RPMI7951 (cell line): ENCODE measurements at places on chromosomes 2 and 18. TPM values are rescaled to one million over a fixed set of nuclear protein-coding genes. Genes with fewer than 3 reads are reported as not detected.

SPHKAP gene
- not detected in 2 replicates for total RNA-seq

IL1RN gene
- total RNA-seq = 0.48 TPM in 1 of 2 replicates, not detected in the other

NAGK gene
- 97.0 and 121 TPM in 2 replicates for total RNA-seq

FHOD3 gene
- 13.7 and 15.1 TPM in 2 replicates for total RNA-seq

RAB6C gene
- not detected in 2 replicates for total RNA-seq

CPS1 gene
- 46.0 and 49.3 TPM in 2 replicates for total RNA-seq

RFX8 gene
- total RNA-seq = 9.3 and 10.8 TPM in 2 replicates

G6PC2 gene
- not detected in 2 replicates for total RNA-seq

CPLX4 gene
- total RNA-seq = not detected in 2 replicates

FAM117B gene
- 1.2 and 1.9 TPM in 2 replicates for total RNA-seq

KCNG2 gene
- total RNA-seq = not detected in 2 replicates

TWIST2 gene
- 94.9 and 102 TPM in 2 replicates for total RNA-seq

TMEM247 gene
- not detected in 2 replicates for total RNA-seq

RESP18 gene
- total RNA-seq = not detected in 2 replicates

FOSL2 gene
- total RNA-seq = 44.5 and 44.8 TPM in 2 replicates

TDRD15 gene
- total RNA-seq = not detected in 2 replicates

CSRNP3 gene
- not detected in 2 replicates for total RNA-seq

SPDYA gene
- 0.20 and 0.60 TPM in 2 replicates for total RNA-seq

SCN1A gene
- total RNA-seq = not detected in 2 replicates

PKP4 gene
- 33.0 and 33.5 TPM in 2 replicates for total RNA-seq

MC4R gene
- total RNA-seq = not detected in 2 replicates

FMNL2 gene
- 41.3 and 51.7 TPM in 2 replicates for total RNA-seq

DSG1 gene
- total RNA-seq = not detected in 2 replicates

AQP12A gene
- total RNA-seq = not detected in 2 replicates

MSGN1 gene
- not detected in 2 replicates for total RNA-seq

SCYGR4 gene
- not detected in 2 replicates for total RNA-seq

TRIM43 gene
- total RNA-seq = not detected in 2 replicates

CRYGC gene
- total RNA-seq = not detected in 2 replicates

HMSD gene
- not detected in 2 replicates for total RNA-seq

IL36G gene
- total RNA-seq = 0.24 and 0.59 TPM in 2 replicates

CAPN13 gene
- total RNA-seq = not detected in 2 replicates

TMEM169 gene
- 2.2 and 2.9 TPM in 2 replicates for total RNA-seq

COL4A3 gene
- 0.29 and 1.2 TPM in 2 replicates for total RNA-seq

DCDC2C gene
- total RNA-seq = not detected in 2 replicates

SERPINB4 gene
- total RNA-seq = not detected in 2 replicates

UGT1A8 gene
- not detected in 2 replicates for total RNA-seq

EFR3B gene
- 0.60 and 1.1 TPM in 2 replicates for total RNA-seq

CTAGE1 gene
- total RNA-seq = 0.68 and 1.3 TPM in 2 replicates

DPP4 gene
- 2.8 and 3.1 TPM in 2 replicates for total RNA-seq

RAD51AP2 gene
- not detected in 2 replicates for total RNA-seq
